ENCODE measurements at places on chromosomes 5 and 9.

DNA sequence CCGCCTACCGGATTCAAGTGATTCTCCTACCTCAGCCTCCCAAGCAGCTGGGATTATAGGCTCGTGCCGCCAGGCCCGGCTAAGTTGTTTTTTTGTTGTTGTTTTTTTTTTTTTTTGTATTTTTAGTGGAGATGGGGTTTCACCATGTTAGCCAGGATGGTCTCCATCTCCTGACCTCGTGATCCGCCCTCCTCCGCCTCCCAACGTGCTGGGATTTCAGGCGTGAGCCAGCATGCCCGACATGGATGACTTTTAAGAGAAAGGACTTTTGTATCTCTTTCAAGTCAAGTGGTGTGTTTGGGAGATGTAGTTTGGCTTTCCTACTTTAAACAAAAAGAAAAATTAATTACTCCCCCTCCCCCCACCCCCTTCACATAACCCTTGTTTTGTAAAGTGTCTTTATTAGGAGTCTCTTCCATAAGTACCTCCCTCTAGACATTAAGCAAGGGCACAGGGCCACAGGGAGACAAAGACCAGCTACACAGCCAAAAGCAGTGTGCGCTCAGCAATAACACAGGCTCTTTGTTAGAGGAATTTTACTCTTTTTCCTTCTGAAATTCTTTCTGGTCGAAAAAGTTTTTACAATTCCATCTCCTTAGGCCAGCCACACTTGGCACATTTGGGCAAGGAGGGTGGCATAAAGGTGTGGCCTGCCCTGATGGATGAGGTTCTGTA is 31.2 kb downstream of the JAKMIP2 start:
- no peak for DNase-seq

DNA sequence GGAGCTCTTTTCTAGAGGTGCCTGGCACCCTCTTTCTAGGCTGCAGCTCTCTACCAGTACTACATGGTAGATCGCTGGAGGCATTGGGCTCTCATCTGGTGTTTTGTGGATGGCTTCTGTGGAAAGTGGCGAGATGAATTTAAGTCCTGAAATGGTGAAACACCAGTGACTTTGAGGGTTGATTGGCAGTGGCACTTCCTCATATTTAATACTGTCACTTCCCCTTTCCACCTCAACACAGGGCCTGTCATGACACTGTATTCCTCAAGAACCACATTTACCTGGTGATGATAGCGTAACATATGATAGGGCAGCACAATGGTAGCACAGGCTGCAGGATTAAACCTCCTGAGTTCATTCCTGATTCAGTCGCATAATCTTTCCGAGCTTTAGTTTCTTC is 132.1 kb downstream of the KDM4C start:
- DNase-seq, result no peak

DNA sequence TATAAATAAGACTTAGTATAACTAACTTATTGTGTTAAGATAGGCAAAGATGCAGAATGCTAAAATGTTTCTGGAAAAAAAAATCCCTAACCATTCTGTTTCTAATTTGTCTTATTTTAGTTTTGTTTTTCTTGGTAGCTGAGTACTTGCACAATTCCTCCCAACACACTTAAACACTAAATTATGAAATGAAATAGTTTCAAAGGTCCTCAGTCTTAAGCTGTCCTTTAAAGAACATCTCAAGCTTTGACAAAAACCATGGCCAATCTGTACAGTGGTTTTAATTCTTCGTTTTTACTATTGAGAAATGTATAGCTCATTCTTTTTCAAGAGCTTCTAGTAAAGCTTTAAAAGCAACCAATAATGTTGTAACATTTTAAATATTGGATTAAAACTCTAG is 171.5 kb downstream of the EDIL3 start:
- DNase-seq, result no peak

DNA sequence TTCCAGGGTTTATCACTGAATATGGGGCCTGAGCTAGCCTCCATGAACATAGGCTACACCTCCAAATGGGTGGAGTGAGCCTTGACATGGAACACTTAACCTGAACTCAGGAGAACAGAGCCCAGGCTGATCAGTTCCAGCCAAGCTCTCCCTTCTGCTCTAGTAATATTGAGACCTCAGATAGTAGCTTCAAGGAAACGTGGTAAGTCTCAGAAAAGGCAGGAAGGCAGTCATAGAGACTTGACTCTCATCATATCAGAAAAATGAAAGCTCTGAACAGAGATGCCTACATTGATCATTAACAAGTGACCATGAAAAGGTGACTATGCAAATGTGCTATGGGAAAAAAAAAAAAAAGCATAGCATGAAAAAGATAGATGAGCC is 40.5 kb upstream of the MYO10 start:
- no peak for DNase-seq

- DNase-seq, result no peak
Measured at GRCh38 chr5:179923436-179923835, 15.7 kb upstream of the TBC1D9B start.

- DNase-seq, result no peak
Measured at GRCh38 chr9:1978941-1979340, 36.2 kb upstream of the SMARCA2 start.

GRCh38 chr9:6924149-6924548 is 166.4 kb downstream of the KDM4C start:
- DNase-seq, result no peak

DNA sequence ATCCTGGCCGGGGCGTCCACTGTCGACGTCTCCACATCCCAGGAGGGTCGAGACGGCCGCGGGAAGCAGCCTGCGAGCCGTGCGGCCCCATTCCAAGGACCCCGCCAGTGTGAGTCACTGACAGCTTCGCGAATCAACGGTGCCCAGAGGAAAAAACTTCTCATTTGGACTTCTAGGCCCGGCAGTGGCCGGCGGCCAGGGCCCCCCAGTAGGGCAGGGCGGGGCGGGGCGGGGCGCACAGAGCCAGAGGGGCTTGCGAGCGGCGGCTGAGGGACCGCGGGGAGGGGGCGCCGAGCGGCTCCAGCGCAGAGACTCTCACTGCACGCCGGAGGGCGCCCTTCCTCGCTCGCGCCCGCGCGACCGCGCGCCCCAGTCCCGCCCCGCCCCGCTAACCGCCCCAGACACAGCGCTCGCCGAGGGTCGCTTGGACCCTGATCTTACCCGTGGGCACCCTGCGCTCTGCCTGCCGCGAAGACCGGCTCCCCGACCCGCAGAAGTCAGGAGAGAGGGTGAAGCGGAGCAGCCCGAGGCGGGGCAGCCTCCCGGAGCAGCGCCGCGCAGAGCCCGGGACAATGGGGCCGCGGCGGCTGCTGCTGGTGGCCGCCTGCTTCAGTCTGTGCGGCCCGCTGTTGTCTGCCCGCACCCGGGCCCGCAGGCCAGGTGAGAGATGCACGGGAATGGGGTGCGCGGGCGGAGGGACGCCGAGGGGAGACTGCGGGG is at the start of gene F2R:
TSS of gene F2R (plus strand) at position 391 of the 720 bp plus-strand sequence. CDS start at position 573, 182 bp downstream.
- DNase-seq, result peak; percentile 92

DNA sequence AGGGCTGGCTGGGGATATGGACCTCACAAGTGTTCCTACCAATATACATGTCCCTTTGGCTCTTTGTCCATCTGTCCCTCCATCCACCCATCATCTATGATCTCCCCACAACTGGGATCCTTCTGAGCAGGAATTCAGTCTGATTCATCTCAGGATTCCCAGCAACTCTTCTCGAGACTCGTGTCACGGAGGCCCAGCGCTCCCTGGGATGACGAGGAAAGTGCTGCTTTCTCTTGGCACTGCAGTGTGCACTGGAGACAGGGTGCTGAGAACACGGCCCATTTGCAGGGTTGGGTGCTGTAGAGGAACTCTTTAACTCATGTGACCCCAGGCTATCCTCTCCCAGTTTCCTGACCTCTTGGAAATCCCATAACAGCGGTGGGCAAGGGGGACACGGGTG is 72.9 kb downstream of the ANGPTL2 start:
- DNase-seq, result no peak

GRCh38 chr5:78691084-78691960 is 42.8 kb upstream of the LHFPL2 start:
- peak; percentile 48 for DNase-seq

DNA sequence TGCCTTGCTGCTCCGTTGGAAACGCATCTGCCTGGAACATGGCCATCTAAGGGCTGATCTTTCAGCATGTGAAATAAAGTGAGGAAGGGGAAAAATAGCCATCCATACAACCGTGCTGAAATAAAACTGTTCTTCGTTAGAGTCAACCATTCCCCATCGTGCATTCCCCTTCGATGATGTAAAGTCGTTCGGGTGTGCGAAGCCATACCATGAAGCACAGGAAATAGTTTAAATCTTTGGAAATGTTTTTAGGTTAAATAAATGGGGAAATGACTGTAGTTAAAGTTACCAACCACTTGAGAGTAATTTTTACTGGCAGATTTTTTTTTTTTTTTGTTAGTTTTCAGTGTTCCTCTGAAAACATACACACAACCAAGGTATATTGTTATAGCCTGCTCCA is 302.5 kb downstream of the SH3GL2 start:
- no peak for DNase-seq

DNA sequence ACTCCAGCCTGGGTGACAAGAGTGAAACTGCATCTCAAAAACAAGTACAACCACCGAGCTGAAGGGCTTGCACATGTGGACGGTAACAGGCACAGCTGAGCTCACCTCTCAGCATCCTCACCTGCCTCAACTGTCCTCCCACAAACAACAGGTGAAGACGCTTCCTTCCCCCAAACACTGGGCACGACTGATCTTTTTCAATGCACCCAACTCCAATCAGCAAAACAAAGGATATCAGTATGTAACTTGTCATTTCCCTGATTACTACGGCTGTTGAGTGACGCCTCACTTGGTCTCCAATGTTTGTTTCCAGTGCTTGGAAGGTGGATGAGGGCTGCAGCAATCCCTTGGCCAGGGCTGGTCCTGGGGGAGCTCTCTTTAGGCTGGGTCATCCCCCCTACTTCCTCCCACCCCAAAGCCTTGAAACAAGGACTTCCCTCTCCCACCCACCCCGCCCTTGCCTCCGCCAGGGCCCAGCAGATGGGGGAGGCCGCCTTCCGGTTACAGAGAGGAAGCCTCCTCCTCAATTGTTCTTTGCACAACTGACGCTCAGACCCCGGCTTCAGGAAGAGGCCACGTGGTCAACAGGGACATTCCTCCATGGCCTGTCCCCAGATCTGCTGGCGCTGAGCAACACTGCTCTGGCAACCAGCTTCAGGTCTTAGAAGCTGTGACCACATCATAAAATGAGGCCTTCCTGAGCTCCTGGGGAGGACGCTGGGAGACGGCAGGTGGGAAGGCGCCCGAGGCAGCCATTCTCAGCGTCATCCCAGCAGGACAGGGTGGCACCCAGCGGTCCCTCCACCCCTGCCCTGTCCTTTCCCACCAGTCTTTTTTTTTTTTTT is 5.9 kb downstream of the FAM78A start:
- no peak for DNase-seq

DNA sequence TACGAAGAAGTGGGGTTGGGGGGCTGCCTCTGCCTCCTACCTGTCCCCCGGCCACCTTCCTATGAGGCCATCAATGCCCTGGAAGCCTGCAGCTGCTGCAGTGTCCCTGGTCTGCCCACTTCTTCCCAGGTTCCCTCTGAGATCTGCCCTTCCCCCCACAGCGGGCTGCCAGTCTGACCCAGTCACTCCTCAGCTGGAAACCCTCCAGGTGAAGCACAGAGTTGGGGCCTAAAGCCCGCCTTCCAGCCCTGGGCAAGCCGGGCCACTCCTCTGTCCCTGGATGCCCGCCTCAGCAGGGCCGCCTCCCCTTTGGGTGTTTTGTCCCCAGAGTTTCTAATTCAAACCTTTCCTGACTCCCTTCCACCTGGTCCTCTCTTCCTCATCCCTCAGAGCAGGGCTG is 137.0 kb downstream of the RXRA start:
- no peak for DNase-seq

GRCh38 chr5:150553402-150553801 is 45.5 kb downstream of the NDST1 start:
- DNase-seq, result no peak

DNA sequence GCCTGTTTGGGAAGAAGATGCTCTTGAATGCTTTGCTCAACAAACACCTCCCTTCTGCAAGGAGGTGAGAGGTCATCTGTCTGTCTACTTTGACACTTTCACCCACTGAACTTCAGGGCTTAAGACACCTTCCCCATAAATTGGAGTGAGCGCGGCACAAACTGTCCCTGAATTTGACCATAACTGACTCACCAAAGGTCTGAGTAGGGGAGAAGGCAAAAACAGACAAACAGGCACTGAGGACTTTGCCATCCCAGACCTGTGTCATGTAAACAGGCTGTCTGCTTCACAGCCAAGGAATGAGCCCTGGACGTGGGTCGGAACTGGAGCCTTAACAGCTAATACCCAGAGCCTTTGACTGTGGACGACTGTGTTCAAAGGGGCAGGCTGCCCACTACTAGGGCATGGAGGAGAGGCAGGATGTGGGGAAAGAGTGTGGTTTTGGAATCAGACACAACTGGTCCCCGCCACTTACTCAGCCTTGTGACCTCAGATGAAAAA is 320.9 kb upstream of the KLF4 start:
- no peak for DNase-seq

DNA sequence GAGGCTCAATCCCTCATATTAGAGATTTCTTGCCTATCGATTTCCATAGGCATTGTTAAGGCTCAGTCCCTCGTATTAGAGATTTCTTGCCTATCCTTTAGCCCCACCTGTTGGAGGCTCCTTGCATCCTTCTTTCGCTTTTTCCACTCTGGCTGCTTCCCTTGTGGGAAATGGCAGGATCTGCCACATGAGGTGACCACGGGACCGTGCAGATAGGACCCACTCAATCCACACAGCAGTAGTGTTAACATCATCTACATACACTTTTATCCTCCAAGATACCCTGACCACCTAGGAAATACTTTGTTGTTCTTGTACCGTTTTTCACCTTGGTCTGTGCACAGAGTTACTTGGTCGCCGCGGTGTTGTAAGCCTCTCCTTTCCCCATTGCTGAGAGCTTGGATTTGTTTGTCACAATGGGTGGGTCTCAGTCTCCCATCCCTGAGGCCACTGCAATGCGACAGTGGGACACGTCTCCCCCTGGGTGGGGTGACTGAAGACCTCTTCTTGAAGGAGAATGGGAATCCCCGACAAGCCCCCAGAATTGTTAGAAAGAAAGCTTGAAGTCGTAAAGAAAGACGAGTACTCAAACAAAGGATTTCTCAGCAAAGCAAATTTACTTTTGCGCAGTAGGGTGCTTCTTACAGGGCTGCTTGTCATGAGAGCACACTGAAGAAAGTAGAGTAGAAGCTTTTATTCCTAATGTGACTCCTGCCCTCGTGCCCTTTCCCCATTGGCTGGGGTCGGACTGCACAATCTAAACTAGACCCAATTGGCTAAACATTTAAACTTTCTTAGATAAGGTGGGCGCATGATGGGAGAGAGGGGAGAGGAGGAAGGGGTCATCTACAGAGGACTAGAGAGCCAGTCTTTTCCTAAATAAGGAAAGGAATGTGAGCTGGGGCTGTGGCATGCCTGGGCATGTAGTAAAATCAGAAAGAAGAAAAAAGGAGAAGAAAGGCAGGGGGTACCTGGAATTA is 19.8 kb downstream of the IFT74 start:
- DNase-seq, result peak; percentile 63

- no peak for DNase-seq
Measured at GRCh38 chr5:167294882-167295680, 996.4 kb upstream of the WWC1 start.

DNA sequence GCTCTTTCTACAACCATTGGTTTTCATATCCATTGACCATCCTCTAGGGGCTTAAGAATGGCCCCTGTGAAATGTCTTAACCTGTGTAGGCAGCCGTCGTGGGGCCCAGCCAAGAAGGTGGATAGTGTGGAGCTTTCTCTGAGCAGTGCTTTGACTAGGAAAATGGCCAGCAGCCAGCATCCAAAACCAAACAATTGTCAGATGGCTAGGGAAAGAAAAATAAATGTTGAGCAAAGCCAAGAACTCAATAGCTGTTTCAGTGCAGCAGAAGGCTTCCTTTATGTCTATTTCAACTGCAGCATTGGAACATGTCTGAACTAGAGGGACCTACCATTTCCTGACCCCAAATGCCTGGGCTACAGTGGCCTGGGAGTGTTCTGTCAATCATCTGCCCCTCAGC is 374.9 kb downstream of the TLE4 start:
- DNase-seq, result no peak

All from D341Med (cell line).